Liver (tissue), 10 donors: ENCODE measurements at places on chromosomes 1 and 21. TPM values are rescaled to one million over a fixed set of nuclear protein-coding genes. Genes with fewer than 3 reads are reported as not detected.

DNA sequence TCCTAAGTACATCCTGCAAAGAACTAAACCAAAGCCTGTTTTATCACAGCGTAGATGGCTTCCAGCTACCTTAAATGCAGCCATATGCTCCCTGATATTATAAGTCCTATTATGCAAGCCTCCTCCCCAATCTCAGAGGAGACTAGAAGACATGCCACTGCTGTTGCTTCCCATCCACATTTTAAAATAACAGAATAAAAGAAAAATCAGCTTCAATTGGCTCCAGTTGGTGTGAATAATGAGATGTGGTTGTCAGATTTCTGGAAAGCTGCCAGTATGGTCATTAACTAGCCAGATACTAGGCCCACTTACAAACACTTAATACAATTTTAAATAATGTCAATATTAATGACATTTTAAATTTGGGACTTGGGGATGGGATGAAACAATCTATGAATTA lies 25.7 kb downstream of the WARS2 start:
- H3K4me1 ChIP-seq: no peaks in the 10 kb centered on the region
- no peaks in the 10 kb centered on the region for H3K36me3 ChIP-seq
- H3K27me3 ChIP-seq: no peaks in the 10 kb centered on the region
- H3K4me3 ChIP-seq: no peak overlapping the region
- DNase-seq: no peak

DNA sequence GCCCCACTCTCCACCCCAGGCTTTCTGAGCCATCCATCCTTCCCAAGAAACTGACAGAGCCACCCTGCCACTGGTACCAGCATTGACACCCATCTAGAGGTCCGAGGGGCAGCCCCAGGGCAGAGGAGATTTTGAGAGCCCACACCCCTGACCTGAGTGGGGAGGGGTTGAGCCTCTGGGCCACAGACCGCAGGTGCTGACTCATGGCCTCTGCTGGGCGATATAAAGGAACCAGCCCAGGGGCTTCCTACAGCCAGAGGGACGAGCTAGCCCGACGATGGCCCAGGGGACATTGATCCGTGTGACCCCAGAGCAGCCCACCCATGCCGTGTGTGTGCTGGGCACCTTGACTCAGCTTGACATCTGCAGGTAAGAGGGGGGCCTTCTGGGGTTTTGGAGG lies at the start of gene PADI4:
Gene PADI4, plus strand, starts transcription at position 252 of the 400 bp plus-strand sequence. Its CDS starts 26 bp downstream, at position 278.
- H3K27ac ChIP-seq: peak within 1 kb of the TSS; percentile 19
- H3K27me3 ChIP-seq: peaks cover 7% of the 10 kb centered on the region
- no peak for DNase-seq
- H3K4me3 ChIP-seq: no peak within 1 kb of the TSS

DNA sequence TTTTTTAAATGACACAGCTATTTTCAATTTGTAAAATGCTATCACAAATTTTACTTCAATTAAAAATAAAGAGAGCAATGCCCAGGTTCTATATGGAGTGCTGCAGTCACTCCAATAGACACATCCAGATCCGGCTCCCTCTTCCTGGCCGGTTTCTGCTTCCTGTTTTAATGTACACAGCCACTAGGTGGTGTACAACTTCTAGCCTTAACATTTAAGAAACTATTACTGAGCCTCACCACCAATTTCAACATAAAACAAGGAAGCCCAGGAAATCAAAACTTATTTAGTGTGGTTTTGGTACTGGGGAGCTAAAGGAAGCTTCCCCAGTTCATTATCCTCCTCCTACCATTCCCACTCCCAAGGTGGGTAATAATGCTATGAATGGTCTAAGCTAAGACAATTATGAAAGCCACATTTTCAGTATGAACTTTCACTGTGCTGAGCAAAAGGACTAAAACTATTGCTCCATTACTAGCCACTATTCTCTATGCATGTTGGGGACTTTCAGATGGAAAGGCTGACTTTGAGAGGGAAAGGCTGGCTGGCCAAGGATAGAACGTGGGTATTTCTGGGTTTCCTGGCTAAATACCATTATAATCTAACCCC lies 25.5 kb upstream of the MTMR11 start:
- H3K4me1 ChIP-seq: peaks cover 29% of the 10 kb centered on the region
- peak overlapping the region; percentile 66 for H3K27ac ChIP-seq

- no peak for DNase-seq
- H3K36me3 ChIP-seq: no peaks in the 10 kb centered on the region
- no peak overlapping the region for H3K27ac ChIP-seq
- no peaks in the 10 kb centered on the region for H3K4me1 ChIP-seq
These were observed 62.5 kb downstream of the POFUT2 start for GRCh38 chr21:45225041-45225740.

DNA sequence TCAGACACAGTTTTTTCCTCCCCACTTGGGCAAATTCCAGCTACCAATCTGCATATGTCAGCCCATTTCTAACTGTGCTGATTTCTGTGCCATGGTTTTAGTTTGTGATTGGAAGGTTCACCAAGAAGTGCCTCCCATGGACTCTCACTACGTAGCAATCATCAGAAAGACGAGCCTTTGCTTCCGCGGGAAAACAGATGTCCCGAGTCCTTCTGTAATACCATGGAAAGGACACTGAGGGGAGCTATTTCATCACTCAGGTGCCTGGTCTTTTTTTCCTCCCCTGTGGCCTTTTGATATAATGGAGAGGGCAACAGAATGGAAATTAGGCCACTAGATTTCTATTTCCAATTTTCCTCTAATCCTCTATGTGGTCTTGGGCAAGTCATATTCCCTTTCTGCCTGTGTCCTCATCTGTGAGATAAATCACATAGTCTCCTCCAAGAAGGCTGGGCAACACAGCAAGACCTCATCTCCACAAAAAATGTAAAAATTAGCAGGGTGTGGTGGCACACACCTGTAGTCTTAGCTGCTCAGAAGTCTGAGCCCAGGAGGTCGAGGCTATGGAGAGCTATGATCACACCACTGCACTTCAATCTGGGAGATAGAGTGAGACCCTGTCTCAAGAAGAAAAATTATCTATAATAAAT lies 24.8 kb downstream of the LEMD1 start:
- H3K4me1 ChIP-seq: no peaks in the 10 kb centered on the region
- H3K27me3 ChIP-seq: no peaks in the 10 kb centered on the region
- no peaks in the 10 kb centered on the region for H3K36me3 ChIP-seq
- H3K4me3 ChIP-seq: no peak overlapping the region
- H3K27ac ChIP-seq: no peak overlapping the region

GRCh38 chr1:174469687-174470086 lies 21.9 kb downstream of the GPR52 start:
- no peak for DNase-seq
- no peak overlapping the region for H3K27ac ChIP-seq
- no peaks in the 10 kb centered on the region for H3K4me1 ChIP-seq
- no peaks in the 10 kb centered on the region for H3K36me3 ChIP-seq
- H3K27me3 ChIP-seq: no peaks in the 10 kb centered on the region

DNA sequence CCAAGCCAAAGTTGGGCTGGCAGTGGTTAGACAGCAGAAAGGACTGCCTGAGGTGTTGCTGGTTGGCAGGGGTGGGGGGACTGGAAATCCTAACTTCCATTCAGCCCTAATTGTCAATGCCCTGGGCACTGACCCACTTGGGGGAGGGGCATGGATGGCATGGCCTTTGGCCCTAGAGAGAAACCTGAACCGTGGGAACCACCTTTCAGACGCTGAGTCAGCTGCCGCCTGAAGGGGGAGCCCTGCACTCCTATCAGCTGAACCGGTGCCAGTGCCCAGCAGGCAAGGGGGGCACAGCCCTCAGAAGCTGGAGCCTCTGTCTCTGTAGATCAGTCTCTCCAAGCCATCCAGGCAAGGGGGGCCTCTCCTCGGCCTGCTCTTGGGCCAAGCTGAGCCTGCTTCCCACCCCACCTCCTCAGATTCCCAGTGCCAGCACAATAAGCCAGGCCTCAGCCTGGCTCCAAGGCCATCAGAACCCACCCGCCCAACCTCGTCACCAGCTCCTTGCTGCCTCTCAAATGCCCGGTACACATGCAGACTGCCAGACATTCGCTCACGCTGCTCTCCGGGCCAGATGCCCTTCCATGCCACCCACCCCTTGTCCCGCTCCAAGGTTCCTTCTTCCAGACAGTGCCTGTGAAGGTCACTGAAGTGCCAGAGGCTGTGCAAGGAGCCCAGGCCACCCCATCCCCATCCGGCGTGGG lies 11.6 kb downstream of the TINAGL1 start:
- peak overlapping the region; percentile 51 for H3K27ac ChIP-seq
- no peaks in the 10 kb centered on the region for H3K27me3 ChIP-seq
- no peaks in the 10 kb centered on the region for H3K36me3 ChIP-seq

DNA sequence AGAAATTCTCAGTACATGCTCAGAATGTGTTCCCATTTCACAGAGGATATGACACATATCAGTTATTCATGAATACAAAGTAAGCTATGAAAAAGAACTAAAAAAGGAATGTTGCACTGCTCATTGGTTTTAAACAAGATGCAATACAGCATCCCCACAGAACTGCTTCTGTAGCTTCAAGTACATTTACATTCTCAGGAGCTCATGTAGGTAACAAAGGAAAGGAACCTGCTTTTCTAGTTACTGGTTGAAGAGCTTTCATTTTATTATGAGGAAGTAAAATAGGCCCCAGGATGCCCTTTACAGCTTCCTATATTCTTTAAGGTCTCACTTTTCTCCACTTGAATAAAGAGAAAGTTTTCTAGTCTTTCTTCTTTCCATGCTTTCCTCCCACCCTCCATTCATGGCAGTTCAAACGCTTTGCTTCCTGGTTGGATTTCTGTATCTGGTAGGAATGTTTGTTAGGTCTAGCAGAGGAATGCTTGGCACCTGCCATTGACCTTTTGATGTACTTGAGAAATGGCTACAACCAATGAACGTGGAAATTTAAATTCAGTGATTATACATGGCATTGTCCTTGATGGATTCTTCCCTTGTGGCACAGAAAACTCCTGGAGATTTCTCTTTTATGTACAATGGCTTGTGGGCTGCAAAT lies 27.1 kb upstream of the KCNK2 start:
- DNase-seq: no peak
- H3K4me3 ChIP-seq: no peak overlapping the region
- no peak overlapping the region for H3K27ac ChIP-seq
- H3K27me3 ChIP-seq: no peaks in the 10 kb centered on the region

- DNase-seq: peak; percentile 83
- peak overlapping the region; percentile 100 for H3K27ac ChIP-seq
- H3K36me3 ChIP-seq: peaks cover 2% of the 10 kb centered on the region
- H3K4me3 ChIP-seq: no peak overlapping the region
- peaks cover 82% of the 10 kb centered on the region for H3K4me1 ChIP-seq
These were observed 3.5 kb upstream of the PIGV start for GRCh38 chr1:26784023-26784871.

DNA sequence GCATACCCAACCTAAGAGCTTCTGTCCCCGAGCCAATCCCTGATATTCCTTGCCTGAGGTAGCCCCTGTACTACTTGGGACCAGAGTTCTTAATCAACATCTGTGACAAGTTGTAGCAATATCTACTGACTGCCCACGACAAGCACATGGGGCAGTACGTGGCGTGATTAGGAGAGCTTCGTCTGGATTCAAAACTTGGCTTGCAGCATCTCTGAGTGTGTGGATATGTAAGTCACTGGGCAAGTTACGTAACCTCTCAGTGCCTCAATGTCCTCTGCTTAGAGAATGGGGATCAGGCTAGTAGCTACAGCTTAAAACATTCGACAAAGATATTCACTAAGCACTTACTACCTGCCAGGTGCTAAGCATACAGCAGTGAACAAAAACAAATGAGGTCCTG lies 5.0 kb downstream of the HSPG2 start:
- peaks cover 18% of the 10 kb centered on the region for H3K4me1 ChIP-seq
- H3K27ac ChIP-seq: peak overlapping the region; percentile 14
- H3K27me3 ChIP-seq: no peaks in the 10 kb centered on the region

DNA sequence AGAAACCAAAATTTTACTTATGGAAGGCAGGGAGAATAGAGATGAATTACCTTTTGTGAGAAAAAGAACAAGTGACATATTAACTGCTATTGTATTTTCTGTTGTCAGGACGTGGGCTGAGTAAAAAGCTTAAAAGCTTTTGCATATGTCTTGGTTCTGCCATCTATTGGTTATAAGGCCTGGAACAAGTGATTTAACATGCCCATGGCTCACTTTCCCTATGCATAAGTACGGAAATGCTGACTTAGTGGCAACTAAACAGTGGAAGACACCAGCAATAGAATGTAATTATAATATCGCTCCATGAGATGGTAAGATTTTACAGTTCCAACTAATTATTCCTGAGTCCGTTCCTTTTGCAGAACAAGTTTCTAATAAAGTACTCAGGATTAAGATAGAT lies 6.7 kb upstream of the CTSS start:
- H3K27ac ChIP-seq: no peak overlapping the region
- no peak for DNase-seq
- no peak overlapping the region for H3K4me3 ChIP-seq
- no peaks in the 10 kb centered on the region for H3K4me1 ChIP-seq
- H3K27me3 ChIP-seq: no peaks in the 10 kb centered on the region
- H3K36me3 ChIP-seq: no peaks in the 10 kb centered on the region

- H3K4me1 ChIP-seq: no peaks in the 10 kb centered on the region
- no peak overlapping the region for H3K27ac ChIP-seq
- no peak for DNase-seq
These were observed 64.7 kb upstream of the HIVEP3 start for GRCh38 chr1:41983451-41983850.

DNA sequence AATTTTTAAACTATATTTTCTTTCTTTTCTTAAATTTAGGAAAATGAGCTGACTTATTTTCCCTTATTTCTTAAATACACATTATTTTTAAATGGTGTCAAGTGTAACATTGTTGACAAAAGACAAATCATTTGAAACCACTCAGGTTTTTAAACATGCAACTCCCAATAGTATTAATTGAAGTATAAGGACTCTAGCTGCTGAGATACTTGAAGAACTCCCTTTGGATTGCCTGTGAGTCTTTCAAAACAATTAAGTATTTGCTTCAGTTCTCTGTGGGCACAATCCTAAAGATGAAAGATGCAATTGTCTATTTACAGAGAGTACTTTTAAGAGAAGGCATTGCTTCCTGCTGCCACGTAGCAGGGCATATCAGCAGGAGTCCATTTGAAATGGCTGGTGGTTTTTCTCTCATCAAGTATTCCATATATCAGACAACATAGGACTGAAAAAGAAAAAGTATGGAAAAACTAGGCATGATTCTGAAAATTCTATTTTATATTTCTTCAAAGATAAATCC lies 373.4 kb downstream of the NEGR1 start:
- no peak for DNase-seq
- H3K4me3 ChIP-seq: no peak overlapping the region
- no peaks in the 10 kb centered on the region for H3K4me1 ChIP-seq
- no peak overlapping the region for H3K27ac ChIP-seq
- H3K27me3 ChIP-seq: no peaks in the 10 kb centered on the region

- DNase-seq: no peak
- no peaks in the 10 kb centered on the region for H3K27me3 ChIP-seq
- peaks cover 10% of the 10 kb centered on the region for H3K4me1 ChIP-seq
- no peaks in the 10 kb centered on the region for H3K36me3 ChIP-seq
These were observed 1.4 kb downstream of the MAB21L3 start for GRCh38 chr1:116112388-116113140.

- no peaks in the 10 kb centered on the region for H3K36me3 ChIP-seq
- H3K27ac ChIP-seq: peak overlapping the region; percentile 78
- no peak for DNase-seq
These were observed 243.9 kb downstream of the SDCCAG8 start for GRCh38 chr1:243499711-243500110.

DIO1 gene
- polyA plus RNA-seq: 176 TPM

CSF3R gene
- polyA plus RNA-seq: 6.7 TPM

FCRL1 gene
- 0.02 TPM for polyA plus RNA-seq

NR1I3 gene
- polyA plus RNA-seq: 128 TPM

AADACL4 gene
- polyA plus RNA-seq: not detected

IFNAR2 gene
- polyA plus RNA-seq: 13.6 TPM

MRPL55 gene
- polyA plus RNA-seq: 119 TPM

OR2L2 gene
- 0.03 TPM for polyA plus RNA-seq

TACSTD2 gene
- 0.93 TPM for polyA plus RNA-seq
